ENCODE measurements at places on chromosomes 13 and 19.

DNA sequence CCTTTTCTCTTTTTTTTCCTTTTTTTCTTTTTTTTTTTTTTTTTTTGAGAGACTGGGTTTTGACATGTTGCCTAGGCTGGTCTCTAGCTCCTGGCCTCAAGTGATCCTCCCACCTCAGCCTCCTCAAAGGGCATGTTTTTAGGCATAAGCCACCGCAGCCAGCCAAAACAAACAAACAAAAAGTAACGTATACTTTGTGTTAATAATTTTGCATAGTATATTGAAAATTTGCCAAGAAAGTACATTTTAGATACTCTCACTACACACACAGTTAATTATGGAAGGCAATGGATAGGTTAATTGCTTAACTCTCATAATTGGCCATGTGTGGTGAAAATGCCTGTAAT, 1.6 kb upstream of the RAB11B start:
- no peak for DNase-seq

DNA sequence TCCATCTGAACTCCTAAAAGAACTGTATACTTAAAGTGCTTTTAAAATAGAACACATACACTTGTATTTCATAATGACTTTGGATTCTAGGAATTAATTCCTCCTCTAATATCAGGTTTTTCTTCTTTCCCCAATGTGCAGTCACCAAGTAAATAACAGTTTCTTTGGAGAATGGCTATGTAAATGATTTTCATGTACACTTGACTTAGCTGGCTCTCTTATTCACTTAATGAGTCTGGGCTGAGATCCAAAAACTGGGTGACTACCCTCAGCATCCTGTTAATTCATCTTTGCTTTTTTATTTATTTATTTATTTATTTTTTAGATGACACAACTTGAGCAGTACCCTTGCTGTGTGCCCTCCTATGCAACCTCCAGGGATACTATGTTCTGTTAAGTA, 1003.7 kb downstream of the SLITRK1 start:
- peak; percentile 2 for DNase-seq

DNA sequence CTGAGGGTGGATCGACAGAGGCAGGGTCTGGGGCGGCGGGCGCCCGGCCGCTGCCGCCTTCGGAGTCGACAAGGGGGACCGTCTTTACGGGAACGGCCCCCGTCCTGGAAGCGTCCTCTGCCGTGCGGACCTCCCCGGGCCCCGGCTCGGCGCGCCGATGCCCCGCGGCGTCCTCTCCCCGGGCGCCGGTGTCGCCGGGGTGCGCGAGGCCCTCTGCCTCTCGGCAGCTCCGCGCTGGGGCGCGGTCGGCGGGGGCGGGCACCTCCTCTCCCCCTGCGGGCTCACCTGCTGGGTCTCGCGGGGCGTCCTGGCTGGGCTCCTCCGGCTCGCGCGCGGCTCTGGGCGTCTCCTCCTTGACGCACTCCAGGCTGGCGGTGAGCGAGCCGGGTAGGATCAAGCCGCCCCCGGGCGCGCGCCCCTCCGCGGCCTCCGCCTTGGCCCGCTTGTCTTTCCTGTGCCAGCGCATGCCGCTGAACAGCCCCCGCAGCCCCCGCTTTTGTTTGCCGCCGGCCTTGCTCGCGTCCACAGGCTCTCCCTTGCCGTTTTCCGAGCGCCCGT, 1.5 kb downstream of the AMER2 start:
- DNase-seq = no peak

DNA sequence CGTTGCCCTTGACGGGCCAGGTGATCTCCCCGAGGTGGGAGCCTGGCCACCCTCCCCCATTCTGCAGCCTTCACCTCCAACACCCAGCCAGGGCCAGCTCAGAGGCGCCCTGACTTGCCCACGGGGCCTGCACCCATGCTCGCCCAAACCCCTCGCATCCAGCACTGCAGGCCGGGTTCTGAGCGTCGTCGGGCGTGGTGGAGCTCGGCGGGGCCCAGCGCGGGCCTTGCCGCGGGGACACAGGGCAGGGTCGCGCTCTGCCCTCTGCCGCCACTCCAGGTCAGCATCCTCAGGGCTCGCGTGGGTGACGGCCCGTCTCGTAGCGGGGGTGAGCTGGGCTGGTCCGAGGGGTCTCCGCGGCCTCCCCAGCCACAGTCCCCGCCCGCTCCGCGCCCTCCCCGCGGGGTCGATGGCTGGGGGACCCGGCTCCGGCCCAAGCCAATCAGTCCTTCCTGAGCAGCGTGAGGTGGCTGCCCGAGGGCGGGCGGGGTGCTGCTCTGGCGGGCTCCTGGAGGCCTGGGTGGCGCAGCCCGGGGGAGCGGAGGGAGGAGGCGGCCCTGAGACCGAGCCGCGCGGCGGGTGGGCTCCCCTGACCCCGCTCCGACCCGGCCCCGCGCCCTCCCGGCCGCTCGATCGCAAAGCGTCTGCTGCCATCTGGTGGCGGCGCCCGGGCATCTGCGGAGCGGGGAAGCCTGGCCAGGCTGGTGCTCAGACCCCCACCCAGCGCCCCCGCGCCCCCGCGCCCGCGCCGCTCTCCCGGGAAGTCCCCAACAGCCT, 61.4 kb downstream of the CCNE1 start:
- DNase-seq = no peak

- no peak for DNase-seq
Observed at GRCh38 chr19:377801-378581, 31.0 kb downstream of the C2CD4C start.

GRCh38 chr19:56125806-56126590, 4.9 kb upstream of the ZNF787 start:
- DNase-seq = no peak

- no peak for DNase-seq
Observed at GRCh38 chr19:58350871-58351557, 2.3 kb downstream of the A1BG start.

DNA sequence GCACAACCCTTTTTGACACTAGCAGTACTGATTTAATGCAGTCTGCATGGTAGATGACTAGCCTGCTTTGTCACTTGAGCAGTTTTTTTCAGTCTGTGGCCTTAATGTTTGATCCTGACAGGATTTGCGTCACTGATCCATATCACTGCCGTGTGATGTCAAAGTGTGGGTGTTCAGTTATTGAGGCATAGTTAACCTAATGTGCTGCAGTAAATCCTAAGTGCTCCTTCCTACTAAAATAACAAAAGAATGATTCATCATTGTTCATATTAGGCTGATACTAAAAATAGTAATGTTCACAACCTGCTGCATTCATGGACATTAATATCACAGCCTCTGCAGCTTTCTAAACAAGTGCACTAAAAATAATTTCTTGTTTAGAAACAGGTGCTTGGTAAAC, 121.9 kb upstream of the MLNR start:
- DNase-seq = peak; percentile 76

- peak; percentile 96 for DNase-seq
Observed at GRCh38 chr19:47315125-47315821, 5.6 kb downstream of the C5AR1 start.

DNA sequence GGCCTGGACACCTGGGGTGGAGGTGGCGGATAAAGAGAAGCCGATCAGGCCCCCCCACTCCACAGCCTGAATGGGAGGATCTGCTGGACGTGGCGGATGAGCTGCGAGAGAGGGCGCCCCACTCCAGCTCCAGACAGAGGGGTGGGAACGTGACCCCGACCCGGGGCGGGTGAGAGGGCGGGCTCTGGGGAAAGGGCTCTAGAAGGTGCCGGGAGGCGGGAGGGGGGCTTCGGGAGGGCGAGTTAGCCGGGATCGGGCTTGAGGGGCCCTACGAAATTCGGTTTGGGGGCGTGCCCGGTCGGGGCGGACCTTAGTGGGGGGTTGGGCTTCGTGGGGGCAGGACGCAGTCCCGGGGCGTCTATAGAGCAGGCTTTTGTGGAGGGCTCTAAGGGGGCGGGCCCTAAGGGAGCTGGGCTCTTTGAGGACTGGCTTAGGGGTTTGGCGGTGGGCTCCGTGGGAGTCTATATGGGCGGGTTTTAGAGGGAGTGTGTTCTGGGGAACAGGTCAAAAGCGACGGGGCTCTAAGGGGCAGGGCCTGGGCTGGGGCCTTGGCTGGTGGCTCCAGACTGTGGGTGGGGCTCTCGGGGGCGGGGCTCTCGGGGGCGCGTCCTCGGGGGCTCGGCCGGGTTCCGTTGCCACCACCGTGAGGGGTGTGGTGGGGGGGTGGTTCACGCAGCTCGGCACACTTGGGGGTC, 4.1 kb upstream of the NANOS3 start:
- no peak for DNase-seq

DNA sequence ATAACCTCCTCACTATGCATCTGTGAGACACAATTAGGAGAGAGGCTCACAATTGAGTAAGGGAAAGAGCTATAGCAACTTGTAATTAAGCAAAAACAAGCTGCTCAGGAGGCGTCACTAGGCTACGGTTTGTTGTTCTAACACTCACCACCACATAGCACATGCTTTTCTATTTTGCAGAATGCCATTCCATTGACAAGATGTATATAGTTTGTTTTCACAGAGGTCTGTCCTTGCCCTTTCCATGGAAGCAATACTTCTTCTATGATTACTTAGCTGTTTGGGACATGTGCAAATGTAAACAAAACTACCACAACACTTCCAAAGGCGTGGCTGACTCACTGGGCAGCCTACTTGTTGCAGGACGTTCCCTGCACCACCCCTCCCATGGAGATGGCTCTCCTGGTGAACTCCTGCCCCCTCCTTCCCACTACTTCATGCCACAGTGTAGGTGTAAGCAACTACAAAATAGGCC, 33.9 kb upstream of the FAM216B start:
- DNase-seq = peak; percentile 100

DNA sequence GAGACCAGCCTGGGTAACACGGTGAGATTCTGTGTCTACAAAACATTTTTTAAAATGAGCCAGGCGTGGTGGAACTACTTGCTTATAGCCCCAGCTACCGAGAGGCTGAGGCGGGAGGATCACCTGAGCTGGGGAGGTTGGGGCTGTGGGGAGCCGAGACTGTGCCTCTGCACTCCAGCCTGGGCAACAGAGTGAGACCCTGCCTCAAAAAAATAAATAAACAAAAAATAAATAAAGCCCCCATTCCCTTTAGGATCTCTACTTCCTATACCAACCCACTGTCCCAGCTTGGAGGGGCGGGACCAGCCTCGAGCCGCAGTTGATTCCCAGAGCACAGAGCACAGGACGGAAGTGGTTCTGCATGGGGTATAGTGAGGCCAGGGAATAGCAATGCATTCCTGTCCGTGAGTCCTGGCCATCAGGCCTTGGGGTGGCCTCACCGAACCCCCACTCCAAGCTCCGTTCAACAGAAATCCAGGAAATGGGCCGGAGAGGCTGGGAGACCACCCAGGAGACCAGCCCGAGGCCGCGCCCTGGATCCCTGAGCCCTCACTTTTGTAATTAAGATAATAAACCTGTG, 4.9 kb upstream of the PTBP1 start:
- no peak for DNase-seq

GRCh38 chr13:100063906-100064305, 25.0 kb upstream of the PCCA start:
- no peak for DNase-seq

DNA sequence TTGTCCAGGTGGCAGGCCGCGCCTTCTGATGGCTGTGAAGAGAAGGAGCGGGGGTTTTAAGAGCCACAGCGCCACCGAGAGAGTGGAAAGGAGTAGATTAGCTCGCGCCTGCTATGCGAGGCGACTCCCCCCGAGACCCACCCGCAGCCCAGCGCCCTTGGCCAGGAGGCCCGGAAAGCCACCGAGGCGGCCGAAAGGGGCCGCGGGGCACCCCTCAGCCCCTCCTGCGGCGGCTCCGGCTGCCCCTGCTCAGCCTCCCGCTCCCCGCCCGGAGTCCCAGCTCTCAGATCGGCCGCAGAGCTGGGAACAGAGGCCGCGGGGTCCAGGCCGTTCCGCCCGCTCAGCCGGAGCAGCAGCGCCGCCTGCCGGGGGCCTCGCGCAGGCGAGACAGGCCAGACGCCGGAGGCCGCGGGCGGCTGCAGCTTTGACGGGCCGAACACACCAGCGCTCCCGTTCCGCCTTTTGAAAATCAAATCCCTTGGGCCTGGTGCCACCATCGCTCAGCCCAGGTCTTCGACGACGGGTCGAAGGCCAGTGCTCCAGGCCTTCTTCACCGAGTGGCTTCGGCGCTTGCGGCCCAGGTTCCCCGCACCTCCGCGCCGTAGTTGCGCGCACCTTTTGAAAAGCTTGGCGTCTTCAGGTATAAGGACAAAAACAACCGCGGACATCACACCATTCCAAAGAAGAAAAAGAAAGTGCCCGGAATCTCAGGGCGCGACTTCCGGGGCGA, 15.3 kb downstream of the CDX2 start:
- peak; percentile 36 for DNase-seq

GRCh38 chr19:3667766-3668165, 32.5 kb downstream of the PIP5K1C start:
- no peak for DNase-seq

DNA sequence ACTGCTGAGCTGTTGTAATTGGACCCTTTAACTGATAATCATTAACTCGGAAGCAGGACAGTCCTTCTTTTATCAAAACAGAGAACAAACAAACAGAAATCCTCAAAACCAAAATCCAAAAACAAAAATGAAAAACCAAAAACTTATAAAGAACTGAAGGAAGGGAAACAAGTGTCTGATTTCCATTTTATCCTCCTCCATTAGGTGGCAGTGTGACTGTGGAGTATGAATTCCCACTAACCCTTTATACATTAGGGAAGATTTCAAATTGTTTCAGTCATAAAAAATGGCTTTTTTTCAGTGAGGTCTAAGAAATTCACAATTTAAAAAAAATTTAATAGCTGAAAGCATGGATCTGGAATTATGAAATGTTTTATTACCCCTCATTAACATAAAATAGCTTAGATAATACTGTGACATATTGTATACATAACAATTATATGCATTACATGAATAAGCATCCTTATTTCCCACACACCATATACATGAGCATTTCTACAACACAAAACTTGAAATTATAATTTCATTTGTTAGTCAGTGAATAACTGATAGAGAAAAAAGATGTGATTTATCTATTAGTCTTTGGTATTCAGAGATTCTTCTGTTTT, 1074.3 kb upstream of the PCDH9 start:
- no peak for DNase-seq

DNA sequence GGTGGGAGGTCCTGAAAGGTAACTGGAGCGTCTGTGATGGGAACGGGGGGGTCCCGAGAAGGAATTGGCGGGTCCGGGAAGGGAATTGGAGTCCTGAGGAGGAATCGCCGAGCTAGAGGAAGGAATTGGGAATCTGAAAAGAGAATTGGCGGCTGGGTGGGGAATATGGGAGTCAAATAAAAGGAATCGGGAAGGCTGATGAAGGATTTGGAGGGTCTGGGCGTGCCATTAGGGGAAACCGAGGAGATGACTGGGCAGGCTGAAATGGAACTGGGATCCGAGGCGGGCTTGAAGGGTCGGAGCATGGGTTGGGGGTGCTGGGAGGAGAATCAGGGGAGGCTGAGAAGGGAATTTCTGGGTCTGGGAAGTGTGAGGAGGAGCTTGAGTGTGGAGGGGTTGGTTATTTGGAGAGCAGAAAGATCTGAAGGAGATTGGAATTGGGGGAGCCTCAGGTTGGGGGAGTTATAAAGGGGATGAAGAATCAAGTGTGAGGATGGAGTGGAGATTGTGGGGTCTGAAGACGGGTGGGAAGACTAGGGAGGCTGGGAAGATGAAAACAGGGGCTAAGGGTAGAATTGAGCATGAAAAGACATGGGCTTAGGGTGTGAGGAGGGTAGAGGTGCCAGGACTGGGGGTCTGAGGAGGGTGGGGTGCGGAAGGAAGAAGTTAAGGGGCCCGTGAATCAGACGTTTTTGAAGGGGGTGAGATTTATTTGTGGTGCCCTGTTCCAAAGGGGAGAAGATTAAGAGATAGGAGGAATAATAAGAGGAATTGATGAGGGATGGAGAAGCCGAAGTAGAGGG, 718 bp downstream of the ACTN4 start:
- no peak for DNase-seq

Measured in fibroblast of gingiva (primary cell).